ENCODE measurements at places on chromosomes 2 and 18.

DNA sequence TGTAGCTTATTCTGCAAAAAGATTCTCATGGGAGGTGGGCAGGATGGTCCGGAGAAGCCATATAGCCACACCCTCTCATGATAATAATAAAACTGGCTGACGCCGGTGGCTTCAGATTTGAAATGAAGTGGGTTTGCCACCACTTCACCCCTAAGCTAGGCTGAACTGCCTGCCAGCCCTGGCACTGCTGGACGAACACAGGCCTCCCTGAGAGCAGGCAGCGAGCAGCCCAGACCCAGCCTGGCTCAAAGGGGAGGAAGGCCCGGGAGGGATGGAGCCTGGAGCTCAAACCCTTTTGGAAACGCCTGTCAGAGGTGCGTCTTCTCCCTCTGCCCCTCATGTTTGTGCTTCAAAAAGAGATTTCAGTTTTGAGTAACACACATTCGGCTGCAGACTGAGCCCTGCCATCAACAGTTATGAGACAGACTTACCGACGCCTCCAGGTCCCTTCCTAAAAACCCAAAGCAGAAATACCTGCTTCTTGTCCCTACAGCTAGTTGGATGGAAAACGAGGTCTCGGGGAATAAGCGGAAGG is 71.1 kb upstream of the HPCAL1 start:
- no peak for DNase-seq

GRCh38 chr2:26757873-26758789 is 6.0 kb upstream of the SLC35F6 start:
- DNase-seq = no peak

GRCh38 chr2:170396799-170397459 is 219.0 kb downstream of the MYO3B start:
- no peak for DNase-seq

DNA sequence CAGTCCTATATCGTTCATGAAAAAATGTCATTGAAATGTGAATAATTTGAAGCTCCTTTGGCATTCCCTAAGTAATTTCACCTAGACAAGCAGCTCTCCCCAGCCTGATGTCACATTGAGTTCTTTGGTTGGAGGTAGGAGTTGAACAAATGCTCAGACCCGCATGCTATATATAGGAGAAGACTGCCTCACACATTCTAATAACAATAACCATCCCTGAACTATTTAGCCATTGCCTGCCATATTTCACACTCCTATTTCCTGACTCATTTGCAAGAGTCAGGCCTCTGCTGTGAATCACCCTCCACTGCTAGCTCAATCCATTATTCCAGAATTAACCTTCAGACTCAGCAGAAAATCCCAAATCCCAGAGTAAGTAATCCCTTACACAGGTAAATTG is 256.6 kb upstream of the ACVR2A start:
- DNase-seq = no peak
